ENCODE measurements at places on chromosomes 12 and 14.

- DNase-seq = no peak
Observed at GRCh38 chr12:42584651-42585111, 4.9 kb downstream of the PRICKLE1 start.

DNA sequence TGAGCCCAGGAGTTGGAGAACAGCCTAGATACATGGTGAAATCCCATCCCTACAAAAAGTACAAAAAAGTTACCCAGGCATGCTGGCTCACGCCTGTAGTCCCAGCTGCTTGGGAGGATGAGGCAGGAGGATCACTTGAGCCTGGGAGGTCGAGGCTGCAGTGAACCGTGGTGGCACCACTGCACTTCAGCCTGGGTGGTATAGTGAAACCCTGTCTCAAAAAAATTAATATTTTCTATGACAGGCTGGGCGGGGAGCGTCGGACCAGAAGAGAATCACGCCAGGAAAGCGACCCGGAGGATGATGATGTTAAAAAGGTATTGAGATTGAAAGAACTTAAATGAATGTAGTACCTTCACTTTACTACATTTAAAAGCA, 2.1 kb downstream of the PNN start:
- no peak for DNase-seq

DNA sequence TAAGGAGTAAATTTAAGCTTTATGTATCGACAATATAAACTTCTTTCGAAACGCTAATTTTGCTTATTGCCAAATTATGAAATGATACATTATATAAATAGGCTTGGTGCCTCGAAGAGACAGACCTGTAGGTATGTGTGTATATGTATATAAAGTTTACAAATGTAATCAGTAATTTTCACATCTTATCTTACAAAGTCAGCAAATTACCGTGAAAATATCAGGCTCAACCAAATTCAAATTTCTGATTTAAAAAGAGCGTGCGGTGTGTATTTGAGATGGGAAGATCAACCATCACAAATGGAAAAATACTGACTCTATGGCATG, 605 bp downstream of the ZCRB1 start:
- DNase-seq = no peak

- DNase-seq = no peak
Observed at GRCh38 chr12:119307747-119308146, 26.8 kb upstream of the CCDC60 start.

DNA sequence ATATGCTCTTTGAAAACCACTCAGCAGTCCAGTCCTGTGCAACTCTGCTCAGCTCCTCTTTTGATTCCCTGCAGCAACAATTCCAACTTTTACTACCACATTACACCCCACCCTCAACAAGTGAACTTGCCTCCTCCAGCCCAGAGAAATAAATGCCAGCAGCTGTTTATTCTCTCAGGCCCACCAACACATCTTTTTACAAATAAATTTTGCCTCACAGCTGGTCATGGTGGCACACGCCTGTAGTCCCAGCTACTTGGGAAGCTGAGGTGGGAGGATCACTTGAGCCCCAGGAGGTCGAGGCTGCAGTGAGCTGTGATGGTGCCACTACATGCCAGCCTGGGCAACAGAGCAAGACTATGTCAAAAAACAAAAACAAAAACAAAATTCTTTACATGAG, 9.8 kb downstream of the SNX6 start:
- no peak for DNase-seq

GRCh38 chr12:104212516-104212915, 3.1 kb upstream of the TXNRD1 start:
- DNase-seq = no peak

DNA sequence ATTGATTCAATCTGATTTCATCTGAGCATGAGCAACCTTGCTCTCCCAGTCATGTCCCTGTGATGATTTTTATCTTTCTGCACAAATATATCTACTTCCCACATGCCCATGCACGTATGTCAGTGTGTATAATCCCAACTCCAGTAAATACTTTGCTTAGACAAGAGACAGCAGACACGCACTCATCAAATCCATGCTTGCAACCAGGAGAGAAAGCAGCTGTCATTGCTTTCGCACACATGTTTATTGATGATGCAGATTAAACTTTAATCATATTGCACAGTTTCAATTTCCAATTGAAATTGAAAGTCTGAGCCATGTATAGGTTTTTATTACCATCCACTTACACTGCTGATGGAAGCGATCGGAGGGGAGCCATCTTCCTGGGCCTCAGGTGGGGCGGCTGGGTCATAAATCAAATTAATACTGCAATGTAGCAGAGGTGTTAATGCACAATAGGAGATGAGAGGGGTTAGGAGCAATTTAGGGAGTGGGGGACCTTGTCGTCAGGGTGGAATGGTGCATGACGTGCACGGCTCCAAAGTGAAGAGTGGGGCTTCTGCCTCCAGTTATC, 68.6 kb upstream of the SRRM4 start:
- DNase-seq = no peak

Data from DMS153 (cell line).